ENCODE measurements at places on chromosomes 16 and 17.

- DNase-seq = no peak
Measured at GRCh38 chr16:86673090-86673955, 95.0 kb downstream of the FOXL1 start.

DNA sequence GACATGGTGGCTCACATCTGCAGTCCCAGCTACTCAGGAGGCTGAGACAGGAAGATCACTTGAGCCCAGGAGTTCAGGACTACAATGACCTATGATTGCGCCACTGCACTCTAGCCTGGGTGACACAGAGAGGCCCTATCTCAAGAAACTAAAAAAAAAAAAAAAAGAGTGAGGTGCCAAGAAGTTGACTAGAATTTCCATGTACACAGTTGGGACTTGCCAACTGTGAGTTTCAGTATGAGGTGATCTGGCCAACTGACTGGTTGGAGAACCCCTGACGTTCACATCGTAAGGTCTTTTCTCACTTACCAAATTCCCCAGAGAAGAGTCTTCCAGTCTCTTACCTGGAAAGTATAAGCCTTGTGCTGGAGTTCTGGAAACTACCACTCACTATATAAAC is 3.1 kb upstream of the MED11 start:
- DNase-seq = no peak

GRCh38 chr16:73280388-73280787 is 232.5 kb upstream of the ZFHX3 start:
- no peak for DNase-seq

GRCh38 chr17:50154604-50155003 is 4.1 kb upstream of the PPP1R9B start:
- no peak for DNase-seq

DNA sequence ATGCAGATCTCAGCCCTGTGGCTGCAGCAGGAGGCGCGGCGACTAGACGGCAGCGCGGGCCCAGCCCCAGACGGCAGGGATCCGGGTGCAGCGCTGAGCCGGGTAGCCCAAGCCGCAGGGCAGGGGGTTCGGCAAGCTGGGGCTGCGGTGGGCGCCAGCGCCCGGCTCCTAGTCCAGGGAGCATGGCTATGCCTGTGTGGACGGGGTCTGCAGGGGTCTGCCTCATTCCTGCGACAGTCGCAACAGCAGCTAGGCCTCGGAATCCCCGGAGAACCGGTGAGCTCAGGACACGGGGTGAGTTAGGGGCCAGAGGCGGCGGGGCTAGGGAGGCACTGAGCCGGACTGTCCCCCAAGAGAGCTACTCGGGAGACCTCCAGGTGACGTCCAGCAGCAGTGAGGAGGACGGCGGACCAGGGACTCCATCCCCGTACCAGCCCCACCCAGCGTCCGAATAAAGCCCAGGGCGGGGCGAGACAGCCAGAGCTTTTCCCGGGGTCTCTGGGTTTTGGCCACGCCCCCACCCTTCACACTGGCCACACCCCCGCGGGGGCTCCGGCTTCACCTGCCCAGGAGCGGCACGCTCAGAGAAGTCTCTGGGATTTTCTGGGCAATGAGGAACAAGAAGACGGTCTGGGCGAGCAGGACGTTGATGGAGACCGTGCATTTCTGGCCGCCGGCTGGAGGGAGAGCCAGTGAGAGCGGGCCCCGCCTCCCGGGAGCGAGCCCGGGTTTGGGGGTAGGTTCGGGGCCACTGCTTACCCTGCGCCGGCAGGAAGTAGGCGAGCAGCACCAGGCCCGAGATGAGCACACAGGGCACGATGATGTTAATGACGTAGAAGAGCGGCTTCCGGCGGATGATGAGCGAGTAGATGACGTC is 1.1 kb downstream of the C17orf107 start:
- DNase-seq = no peak

DNA sequence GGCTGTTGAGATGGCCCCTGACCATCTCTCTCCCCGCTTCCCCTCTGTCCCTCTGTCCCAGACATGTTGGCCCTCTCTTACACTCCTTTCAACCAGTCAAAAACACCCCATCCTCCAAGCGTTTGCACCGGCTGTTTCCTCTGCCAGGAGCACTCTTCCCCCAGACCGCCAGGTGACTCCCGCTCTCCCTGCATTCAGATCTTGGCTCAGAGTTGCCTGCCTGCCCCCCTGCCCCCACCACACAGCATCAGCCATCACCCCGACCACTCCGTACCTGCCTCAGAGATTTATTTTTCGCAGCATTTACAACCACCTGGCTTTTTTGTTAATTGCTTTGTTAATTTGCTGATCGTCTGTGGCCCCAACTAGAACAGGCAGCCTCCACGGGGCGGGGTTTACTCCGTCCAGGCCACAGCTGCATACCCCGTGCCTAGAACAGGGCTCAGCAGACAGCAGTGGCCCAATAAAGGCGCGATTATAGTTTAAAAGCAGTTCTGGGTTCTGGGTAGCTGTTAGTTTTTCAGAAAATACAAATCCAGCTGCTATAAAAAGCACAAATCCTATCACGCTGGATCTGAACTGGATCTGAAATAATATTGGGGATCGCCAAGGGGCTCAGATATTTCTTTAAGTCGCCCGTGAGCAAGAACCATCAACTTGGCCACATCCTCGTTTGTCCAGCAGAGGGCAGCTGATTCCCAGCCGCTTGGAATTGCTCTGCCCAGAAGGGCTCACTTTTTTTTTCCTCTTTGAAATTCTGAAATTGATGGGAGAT is 173.6 kb downstream of the IRF8 start:
- DNase-seq = no peak

DNA sequence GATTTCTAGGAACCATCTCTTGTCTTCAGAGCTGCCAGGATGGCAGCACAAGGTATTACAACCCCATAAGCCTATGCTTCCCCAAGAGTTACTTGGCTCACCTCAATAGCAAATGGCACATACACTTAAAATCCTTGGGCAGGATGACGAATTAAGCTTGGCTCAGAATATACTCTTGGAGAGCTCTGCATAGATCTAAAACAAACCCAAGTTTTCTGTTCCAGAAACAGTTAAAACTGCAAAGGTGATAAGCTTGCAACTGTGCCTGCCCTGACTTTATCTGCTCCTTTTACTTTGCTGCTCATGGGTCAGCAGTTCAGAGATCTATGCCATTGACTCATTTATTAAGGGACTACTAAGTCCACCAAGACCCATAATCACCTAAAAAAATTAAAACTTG is 26.1 kb downstream of the XPO6 start:
- no peak for DNase-seq

DNA sequence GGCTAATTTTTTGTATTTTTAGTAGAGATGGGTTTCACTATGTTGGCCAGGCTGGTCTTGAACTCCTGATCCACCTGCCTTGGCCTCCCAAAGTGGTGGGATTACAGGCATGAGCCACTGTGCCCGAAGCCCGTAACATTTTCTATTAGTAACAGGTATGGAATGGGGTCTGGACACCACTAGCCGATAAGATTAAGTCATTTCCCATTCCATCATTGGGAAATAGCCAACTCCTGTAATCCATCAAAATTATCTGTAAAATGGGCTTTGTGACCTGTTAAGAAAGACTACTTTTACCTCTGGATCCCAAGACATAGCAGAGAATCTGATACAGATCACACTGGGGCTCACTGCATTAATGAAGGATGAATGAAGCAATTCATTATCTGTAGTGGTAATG is 3.9 kb upstream of the LUC7L3 start:
- DNase-seq = no peak

GRCh38 chr17:7794075-7794663 is 39.8 kb upstream of the KDM6B start:
- DNase-seq = no peak

GRCh38 chr17:73030995-73031394 is 61.5 kb downstream of the SLC39A11 start:
- no peak for DNase-seq

- no peak for DNase-seq
Measured at GRCh38 chr17:41724476-41725050, 9.9 kb downstream of the HAP1 start.

- DNase-seq = no peak
Measured at GRCh38 chr16:247027-247426, 12.4 kb downstream of the FAM234A start.

DNA sequence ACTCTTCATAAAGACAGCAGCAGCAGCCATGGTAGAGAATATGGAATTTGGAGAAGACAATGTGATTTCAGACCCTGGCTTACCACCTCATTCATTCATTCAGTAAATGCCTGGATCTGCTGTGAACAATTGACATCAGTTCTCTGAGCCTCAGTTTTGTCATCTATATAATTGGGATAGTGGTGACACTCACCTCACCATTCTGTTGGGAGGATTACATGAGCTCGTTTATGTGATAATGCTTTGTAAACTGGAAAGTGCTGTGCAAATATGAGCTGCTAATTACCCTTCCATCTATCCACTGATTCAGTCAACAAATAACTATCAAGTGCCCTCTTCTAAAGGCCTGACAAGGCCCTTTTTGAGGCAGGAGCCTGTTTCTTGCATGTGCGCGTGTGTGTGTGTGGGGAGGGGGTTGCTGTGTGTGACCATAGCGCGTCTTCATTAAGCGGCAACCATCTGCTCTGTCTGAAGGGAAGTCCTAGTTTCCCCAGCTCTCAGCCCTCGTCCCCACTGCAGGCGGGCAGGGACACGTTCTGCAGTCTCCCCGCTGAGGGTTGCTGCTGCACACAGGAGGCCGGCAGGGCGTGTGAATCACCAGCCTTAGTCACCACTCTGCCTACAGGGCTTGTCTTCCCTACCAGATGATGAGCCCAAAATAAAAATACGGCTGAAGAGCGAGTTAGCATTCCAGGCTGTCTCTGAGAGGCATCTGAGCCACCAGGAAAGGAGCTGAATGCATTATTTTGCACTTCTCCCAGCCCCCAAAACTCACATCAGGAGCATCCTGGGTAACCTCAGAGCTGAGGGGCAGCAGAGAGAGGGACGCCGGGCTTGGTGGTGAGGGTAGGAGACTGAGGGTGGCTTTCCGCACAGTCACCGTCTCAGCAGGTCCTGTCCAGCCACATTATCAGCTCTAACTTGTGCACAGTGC is 19.9 kb downstream of the ARL4D start:
- no peak for DNase-seq

DNA sequence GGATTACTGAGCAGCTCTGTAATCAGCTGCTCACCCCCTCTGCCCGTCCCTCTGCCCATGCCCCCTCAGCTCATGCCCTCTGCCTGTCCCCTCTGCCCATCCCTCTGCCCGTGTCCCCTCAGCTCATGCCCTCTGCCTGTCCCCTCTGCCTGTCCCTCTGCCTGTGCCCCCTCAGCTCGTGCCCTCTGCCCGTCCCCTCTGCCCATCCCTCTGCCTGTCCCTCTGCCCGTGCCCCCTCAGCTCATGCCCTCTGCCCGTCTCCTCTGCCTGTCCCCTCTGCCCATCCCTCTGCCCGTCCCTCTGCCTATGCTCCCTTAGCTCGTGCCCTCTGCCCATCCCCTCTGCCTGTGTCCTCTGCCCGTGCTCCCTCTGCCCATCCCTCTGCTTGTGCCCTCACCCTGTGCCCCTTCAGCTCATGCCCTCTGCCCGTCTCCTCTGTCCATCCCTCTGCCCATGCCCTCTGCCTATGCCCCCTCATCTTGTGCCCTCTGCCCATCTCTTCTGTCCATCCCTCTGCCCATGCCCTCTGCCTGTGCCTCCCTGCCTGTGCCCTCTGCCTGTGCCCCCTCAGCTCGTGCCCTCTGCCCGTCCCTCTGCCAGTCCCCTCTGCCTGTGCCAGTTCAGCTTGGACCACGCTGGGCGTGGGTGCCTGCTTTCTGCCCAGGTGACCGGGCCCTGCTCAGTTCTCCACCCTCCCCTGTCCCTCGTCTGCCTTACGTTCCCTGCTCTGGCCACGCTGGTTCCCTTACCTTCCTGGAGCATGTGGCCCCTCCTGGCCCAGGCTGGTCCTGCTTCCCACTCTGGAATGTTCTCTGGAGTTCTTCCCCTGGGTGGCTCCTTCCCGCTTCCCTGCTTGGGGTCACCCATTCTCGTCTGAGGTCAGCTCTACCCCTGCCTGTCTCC is 97.6 kb downstream of the NPIPB11 start:
- DNase-seq = no peak

All from hematopoietic multipotent progenitor cell (in vitro differentiated cells).